Calu3 (cell line): ENCODE measurements at places on chromosomes 12 and 14.

- DNase-seq, result no peak
Observed at GRCh38 chr12:10182354-10183049, 3.7 kb downstream of the TMEM52B start.

- peak; percentile 60 for DNase-seq
Observed at GRCh38 chr12:80936642-80937390, 918 bp downstream of the LIN7A start.

GRCh38 chr12:73656375-73656774 lies 881.3 kb upstream of the ATXN7L3B start:
- no peak for DNase-seq

DNA sequence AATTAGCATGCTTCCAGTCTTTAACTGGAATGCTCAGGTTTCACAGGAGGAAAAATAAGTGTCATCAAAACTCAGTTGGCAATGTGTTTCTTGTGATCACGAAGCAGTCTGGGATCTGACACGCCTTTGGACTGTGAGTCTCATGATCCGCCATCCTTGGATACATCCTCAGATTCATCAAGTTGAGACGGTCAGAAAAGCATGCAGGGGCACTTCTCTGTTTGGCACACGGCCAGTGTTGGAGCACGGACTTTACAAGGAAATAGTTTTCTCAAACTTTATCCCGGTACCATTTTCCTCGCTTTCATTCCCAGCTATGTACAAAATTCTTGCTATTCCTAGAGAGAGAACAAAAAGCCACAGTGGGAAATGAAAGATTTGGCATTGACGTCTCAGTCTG lies 88.4 kb upstream of the PARP11 start:
- DNase-seq, result no peak

- DNase-seq, result peak; percentile 20
Observed at GRCh38 chr12:96197503-96198272, 3.5 kb downstream of the ELK3 start.

DNA sequence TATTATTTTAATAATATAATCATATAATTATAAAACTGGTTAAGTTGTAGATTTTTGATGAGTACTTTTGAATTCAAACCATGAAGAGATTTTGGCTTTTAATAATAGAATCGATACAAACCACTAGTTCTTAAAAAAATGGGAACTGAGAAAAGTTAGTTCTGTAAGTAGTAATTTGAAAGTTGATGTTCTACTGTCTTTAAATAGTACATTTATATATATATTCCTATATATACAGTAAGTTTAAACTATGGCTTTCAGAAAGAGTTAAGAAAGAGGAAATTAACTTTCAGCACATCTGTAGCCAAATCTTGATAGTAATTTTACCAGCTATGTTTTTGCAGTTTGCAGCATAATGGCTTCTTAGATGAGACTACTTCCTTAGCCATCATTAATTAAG lies 7.8 kb downstream of the LRRK2 start:
- no peak for DNase-seq

GRCh38 chr12:51389302-51389999 lies 1.8 kb downstream of the GALNT6 start:
- no peak for DNase-seq

- DNase-seq, result no peak
Observed at GRCh38 chr12:57340104-57340503, 89.1 kb upstream of the STAC3 start.

DNA sequence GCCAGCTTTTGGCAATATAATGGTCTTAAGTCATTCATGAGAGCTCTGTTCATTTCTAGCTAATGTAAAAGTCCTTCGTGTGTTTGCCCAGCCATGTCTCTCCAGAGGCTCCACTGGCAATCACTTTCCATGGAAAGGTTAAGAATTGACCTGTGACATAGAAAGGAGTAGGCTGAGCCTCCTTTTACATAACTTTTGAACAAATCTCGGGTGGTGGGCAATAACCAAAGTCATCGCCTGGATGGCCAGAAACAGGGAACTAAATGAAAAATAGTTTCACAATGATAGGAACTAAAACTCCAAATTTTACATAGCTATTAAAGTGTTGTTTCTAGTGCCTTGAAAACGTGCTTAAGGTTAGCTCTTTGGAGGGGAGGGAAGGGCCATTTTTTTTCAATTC lies 6.5 kb downstream of the BHLHE41 start:
- no peak for DNase-seq

DNA sequence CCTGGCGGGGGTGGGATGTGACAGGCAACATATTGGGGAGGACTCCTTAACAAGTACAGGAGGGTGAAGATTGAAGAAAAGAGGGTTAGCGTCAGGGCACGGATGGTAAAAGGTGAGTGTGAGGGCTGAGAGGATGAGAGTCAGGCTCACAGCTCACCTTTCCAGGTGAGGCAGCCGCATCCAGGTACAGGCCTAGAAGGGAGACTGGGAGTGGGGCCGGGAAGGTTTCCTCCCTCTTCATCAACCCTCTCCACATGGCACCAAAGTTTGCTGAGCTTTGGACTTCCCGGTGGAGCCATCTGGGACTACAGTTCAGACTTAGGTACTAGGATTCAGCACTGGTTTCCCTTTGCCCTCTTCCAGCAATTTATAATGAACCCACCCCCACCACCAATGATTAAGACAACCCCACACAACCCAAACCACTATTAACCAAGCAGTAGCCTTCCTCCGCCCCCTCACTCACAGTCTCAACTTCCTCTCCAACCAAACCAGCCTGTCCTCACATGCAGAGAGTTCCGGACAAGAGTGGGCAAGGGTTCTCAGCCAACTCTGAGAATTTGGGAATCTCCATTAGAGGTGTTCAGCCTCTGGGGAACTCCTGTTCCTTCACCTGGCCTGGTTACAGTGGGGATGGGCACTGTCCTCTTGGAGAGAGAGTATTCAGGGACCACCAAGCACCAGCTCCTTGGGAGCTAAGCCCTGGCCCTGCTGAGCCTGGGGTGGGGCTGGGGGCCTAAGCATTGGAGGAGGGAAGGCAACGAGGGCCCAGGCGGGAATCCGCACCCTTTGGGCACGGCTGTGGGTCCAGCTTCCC lies 2.4 kb upstream of the HOXC4 start:
- DNase-seq, result no peak

GRCh38 chr12:27824126-27824842 lies 44.2 kb upstream of the MANSC4 start:
- DNase-seq, result no peak

DNA sequence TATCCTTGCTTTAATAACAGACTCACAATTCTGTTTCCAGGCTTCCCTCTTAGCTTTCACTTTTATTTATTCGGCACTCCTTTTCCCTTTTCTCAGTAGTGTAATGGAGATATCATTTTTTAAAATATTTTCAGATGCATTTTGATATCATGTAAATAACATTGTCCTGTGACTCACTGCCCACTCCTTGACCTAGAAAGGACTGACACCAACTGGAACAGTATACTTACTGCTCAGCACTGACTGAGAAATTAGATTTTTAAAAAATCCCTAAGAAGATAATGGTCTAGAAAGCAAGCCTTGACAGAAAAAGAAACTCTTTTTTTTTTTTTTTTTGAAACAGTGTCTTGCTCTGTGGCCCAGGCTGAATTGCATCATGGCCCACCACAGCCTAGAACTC lies 118.0 kb upstream of the FSCB start:
- no peak for DNase-seq
